ENCODE measurements at places on chromosomes 1 and 21.

DNA sequence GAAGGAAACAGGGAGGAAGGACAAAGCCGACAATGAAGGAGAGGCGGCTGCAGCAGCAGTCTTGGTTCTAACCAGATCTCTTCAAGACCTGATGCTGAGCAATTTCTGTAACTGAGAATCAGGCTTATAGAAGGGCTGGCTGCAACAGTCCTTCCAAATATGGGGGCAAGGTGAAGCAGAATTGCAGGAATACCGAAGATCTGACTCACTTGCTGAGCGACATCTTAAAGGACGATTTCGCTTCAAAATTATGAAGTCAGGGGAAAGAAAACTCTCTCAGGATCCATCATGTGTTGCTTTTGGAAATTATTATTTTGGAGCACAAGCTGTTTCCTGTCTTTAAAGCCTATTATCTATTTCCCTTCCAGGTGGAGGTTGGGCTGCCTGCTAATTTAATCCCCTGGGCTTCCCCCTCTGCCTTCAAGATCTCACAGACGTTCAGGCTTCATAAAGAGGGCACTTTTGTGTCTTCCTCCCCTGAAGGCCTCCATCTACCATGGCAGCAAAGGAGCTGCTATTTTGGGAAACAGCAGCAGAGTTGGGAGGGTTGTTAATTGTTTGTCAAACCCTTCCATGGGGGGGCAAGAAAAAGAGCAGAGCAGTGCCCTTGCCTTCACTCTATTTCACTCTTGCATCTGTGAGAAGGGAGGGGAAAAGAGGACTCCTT, 10.8 kb upstream of the IER5 start:
- peak; percentile 59 for DNase-seq

- peak; percentile 30 for DNase-seq
These were observed 36.0 kb downstream of the F5 start for GRCh38 chr1:169550294-169550693.

DNA sequence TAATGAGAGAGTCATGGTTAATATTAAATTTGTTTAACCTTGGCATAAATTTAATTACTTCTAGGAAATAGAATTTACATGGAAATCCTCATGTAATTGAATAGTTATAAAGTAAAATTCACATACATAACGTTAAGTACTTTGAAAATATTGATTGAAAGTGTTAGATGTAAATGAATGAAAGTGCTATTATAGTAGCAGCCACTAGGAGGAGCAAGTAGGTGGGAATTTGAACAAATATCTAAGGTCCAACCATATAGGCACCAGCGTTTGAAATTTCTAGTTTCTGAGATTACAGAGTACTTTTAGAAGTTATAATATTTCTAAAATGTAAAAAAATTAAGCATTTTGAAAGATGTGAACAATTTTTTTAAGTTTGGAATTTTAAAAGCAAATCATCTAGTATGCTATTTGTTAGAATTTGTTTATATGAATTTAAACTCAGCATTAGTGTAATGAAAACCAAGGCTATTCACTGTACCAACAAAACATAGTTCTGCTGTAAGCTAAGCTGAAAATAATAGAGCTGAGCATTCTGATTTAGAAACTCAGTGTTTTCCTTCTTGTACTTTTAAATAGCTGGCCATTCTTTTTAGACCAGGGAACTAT, 3.3 kb downstream of the B3GALT2 start:
- peak; percentile 44 for DNase-seq

GRCh38 chr1:205748403-205749233, 1.4 kb downstream of the NUCKS1 start:
- DNase-seq: peak; percentile 50

DNA sequence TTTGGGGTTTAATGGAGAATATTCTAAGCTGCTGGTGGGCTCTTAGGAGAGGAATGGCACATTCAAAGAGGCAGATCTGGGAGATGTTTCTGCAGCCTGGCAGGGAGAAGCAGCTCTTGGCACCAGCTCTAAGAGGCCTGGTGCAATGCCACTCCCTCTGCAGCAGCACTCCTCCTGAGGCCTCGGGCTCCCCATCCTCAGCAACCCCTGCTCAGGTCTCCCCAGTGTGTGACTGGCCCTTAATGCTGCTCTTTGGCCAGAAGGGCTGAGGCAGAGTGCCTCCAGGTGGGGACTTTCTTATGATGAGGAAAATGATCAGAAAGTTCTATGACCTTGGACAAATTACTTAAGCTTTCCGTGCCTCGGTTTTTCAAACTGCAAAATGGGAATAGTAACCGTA, 55.5 kb downstream of the MAB21L3 start:
- no peak for DNase-seq

GRCh38 chr1:25563330-25564215, 20.2 kb downstream of the LDLRAP1 start:
- DNase-seq: peak; percentile 63

GRCh38 chr1:11067716-11068599, 8.1 kb upstream of the SRM start:
- no peak for DNase-seq

DNA sequence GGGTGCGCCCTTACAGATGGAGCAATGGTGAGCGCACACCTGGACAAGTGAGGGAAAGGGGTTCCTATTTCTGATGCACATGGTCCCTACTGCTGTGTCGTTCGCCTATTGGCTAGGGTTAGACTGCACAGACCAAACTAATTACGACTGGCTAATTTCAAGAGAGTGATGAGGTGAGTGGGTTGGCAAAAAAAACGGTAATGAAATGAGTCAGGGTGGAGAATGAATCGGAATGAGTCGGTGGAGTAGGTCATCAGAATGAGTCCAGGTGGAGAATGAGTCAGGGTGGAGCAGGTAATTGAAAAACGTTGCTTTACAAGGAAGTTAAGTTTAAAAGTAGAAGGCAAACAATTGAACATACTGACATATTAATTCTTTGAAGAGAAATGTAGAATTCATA, 79.8 kb downstream of the WDR4 start:
- DNase-seq: no peak

GRCh38 chr1:11046270-11046566, 821 bp downstream of the MASP2 start:
- DNase-seq: no peak

GRCh38 chr1:220056374-220056773, 10.1 kb upstream of the EPRS1 start:
- no peak for DNase-seq

DNA sequence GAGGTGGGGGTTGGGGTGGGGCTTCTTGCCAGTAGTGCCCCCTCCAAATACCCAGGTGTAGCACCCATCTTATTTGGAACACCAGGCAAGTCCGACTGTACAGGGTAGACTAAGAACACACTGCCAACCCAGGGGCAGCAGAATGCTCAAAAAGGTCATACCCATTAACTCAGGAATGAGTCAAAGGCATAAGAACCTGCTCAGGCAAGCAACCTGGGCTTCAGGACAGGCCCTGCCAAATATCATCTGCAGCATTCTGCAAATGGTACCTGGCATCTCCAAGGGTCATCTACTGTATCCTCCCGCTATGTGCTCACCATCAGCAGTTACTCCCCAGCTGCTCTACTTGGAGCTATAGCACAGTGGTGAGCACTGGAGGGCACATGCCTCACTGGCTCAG, 19.4 kb downstream of the PEA15 start:
- no peak for DNase-seq

DNA sequence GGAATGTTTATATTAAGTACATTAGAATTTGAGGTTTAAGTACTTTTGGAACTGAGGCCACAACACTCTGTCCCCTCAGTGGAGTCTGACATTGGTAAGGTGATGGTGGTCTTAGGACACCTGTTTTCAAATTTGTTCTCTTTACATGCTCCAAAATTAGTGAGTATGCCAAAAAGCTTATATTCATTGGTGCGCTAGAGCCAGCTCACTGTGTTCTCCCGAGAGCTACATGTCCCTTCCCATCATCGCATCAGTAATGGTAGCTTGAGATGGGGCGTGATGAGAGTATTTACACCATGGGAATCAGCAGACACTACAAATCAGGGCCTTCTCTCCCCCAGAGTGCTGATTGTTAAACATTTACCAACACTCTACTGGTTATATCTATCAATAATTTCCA, 19.5 kb downstream of the ETS2 start:
- DNase-seq: no peak

GRCh38 chr1:168178638-168179437, at the start of gene TIPRL:
TIPRL (plus strand) TSS chr1:168178962; CDS start chr1:168179078, 116 bp downstream.
- DNase-seq: peak; percentile 98

DNA sequence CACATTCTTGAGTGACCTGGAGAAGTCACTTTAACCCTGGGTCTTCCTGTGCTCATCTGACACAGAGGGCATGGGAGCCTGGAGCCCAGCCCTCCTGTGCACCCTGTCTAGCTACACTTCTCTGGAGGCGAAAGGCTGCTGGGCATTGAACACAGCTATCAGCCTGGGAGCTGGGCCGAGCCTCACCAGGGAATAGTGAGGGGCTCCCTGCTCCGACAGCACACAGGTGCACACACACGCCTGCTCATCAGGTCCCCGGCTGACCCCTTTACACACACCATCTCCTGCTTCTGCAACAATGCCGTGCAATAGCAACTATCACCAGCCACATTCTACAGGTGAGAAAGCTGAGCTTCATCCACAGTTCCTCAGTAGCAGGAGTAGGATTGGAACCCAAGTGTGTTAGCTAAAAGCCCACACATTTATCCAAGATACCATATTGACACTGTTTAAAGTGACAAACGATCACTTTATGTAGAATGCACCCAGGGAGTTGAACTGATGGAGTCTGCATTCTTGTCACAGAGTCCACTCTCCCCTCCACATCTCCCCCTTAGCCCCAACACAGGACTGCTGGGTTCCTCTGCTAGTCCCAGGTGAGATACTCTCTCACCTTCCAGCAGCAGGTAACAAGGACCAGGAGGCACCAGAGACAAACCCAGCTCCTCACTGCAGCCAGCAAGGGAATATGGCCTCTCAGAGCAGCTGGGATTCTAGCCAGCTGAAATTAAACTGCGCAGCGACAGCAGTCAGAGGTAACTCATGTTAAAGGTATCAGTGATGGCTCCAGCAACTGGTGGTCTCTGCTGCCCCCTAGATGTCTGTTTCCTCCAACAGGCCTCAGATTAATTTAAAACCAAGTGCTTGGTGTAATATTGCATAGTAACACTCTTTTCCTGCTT, 18.3 kb upstream of the CAPN8 start:
- peak; percentile 40 for DNase-seq

DNA sequence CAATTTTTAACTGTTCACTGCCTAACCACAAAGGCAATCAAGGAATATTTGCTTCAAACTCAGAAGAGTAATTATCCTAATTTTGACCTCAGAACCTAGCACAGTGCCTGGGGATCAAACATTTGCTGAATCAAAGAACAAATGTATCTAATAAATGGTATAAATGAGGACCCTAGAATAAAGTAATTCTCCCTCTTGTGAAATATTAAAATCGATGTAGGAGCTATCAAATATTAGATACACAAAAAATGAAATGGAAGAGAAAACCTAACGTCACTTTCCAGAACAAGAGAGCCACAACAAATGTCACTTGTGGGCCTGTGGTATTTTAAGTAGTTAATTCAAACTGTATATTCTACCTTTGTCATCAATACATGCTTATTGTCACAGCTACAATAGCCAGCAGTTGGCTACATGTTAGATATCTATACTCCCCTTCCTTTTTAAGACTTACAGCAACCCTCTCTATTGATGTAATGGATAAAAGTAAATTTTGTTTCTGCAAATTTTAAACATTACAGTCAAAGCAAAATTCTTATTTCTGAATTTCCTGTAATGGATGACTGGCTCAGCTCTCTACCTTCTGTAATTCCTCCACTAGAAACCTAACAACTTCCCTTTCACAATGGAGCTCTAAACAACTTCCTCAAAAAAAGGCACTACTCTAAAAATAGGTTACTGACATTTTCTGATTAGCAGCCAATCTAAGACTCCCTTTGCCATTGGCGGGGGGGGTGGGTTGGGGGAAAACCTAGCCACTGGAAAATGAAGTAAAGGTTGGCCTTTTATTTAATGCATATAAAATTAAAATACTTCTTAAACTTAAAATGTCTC, 37.6 kb downstream of the PUM1 start:
- no peak for DNase-seq

DNA sequence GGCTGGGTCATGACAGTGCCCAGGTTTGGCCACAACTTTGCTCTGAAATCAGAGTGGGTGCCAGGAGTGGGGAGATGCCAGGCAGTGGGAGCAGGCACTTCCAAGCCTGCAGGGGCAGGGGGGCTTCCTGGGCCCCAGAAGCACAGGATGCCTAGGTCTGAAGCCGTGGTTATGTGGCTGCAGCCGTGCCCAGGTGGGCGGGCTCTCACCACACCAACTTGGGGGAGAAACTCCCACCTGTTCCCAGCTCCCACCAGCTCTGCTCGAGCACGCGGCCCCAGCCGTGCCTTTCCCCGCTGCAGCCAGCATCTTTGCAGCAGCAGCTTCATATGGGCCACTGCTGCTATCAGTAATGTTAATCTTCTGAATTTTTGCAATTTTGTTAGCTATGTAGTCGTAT, 331.4 kb downstream of the USP25 start:
- no peak for DNase-seq

GRCh38 chr1:4027008-4027407, 126.9 kb upstream of the C1orf174 start:
- no peak for DNase-seq

DNA sequence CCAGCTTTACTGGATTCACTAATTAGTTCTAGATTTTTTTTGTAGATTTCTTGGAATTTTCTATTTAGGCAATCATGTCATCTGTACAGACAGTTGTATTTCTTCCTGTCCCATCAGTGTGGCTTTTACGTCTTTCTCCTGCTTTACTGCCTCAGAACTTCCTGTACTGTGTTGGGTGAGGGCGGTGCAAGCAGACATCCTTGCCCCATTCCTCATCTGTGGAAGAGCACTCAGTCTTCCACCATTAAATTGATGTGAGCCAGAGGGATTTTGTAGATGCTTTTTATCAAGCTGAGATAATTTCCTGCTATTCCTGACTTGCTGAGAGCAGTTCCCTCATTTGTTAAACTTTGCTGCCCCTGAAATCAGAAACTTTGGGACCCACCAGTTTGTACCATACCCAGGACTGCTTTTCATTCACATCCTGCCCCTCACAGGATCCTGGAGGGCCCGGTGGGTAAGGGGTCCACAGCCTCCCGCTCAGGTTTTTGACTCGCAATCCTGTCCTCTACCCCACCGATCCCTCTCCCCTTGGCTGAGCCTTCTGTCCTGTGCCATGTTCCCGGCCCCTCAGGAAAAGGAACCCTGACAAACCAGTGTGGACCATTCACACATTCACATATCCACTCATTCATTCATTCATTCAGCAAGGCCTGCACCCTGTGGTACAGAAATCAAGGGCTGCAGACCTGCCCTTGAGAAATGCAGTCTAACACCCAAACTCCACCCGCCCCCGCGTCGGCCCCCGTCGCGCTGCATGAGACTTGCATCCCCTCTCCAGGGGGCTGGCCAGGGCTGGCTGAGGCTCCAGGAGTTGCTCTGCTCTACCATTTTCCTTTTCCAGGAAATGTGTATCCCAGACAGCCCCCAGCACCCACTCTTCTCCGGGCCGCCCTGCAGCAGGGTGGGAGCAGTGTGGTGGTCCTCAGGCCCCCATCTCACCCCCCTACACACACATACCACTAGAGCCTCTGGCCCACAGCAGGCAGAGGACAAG, 246.5 kb upstream of the VAMP3 start:
- no peak for DNase-seq

GRCh38 chr1:25897754-25898153, 8.5 kb downstream of the STMN1 start:
- no peak for DNase-seq

Measured in RPMI7951 (cell line).